ENCODE measurements at places on chromosomes 5 and 9.
A peak's percentile ranks its signal among the peaks of the same experiment; 100 is the strongest.

DNA sequence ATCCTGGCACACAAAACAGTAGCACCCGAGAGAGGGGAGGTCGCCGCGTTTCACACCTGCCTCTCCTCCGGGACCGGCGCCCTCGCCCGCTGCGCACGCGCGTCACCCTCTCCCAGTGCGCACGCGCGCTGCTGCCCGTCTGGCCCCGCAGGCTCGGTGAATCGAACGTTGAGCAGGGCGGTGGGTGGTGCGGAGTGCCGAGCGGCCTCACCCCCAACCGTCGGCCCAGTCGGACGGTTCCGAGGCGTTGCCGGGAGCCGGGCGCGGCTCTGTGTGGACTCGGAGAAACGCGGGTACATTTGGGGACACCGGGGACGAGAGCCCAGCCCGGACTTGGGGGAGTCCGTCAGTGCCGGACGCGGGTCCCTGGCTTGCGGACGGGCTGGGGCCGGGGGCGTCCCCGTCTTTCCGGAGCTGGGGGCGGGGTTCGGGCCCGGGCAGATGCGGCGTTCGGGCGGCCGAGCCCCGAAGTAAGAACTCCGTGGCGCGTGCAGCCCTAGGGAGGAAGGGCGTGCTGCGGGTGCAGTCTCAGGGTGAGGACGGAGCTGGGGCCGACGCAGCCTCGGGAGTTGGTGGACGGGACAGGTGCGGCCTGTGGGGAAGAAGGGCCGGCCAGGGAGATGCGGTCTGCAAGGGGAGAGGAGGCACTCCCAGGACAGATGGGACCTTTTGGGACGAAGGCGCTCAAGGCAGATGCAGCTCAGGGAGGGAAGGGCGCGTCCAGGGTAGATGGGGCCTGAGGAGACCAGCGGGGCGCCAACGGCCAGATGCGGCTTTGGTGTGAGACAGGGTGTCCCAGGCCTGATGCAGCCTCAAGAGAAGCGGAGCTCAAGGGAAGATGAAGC, at the start of gene POMT1:
POMT1 (plus strand) TSS at position 138 of the 845 bp plus-strand sequence. CDS start 1,301 bp downstream, outside the sequence.
- DNase-seq, result peak; percentile 79

DNA sequence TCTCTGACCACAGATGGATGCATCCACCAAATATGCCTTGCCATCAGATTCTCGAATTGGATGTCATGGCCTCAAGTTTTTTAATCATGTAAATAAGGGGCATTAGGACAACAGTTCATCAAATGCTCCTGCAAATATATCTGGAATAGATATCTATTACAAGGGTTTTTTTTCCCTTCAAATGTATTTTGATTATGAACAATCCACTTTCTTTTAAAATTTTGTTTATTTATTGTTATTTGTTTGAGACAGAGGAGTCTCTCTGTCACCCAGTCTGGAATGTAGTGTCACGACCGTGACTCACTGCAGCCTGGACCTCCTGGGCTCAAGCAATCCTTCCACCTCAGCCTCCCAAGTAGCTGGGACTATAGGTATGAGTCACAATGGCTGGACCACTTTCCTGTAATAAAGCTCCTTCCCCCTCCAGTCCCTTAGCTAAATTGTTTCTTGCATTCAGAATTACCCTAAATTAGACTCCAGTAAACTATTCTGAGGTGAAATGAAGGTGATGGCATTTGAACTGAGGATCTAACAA, 1412.1 kb downstream of the EFNA5 start:
- DNase-seq, result no peak

DNA sequence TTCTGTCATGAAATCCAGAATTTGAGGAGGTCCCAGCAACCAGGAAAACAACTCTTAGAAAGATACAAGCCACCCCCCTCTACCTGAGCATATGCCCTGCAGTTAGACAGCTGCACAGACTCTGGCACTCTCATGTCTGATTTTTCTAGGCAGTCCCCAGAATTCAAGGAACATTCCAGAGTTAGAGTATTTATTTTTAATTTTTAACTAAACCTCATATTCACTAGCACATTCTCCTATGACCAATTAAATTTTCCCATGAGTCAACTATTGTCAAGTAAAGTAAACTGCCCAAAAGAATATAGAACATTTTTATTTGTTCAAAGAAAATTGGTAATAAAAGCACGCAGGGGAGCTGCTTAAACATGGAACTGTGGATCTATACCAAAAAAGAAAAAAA, 490.5 kb upstream of the SEMA6A start:
- DNase-seq, result no peak

- no peak for DNase-seq
Measured at GRCh38 chr5:134103397-134103796, 11.1 kb upstream of the TCF7 start.

GRCh38 chr5:146025114-146025680, 80.2 kb downstream of the PLAC8L1 start:
- no peak for DNase-seq

- peak; percentile 59 for DNase-seq
Measured at GRCh38 chr9:22446589-22446949, at the start of gene DMRTA1. DMRTA1 (plus strand) TSS chr9:22446824; CDS start chr9:22447066, 242 bp downstream.

- DNase-seq, result no peak
Measured at GRCh38 chr9:115650768-115651167, 502.8 kb upstream of the PAPPA start.

- DNase-seq, result no peak
Measured at GRCh38 chr9:131589124-131589711, 43.9 kb downstream of the PRRT1B start.

- no peak for DNase-seq
Measured at GRCh38 chr5:34891981-34892380, 23.3 kb downstream of the RAD1 start.

- DNase-seq, result no peak
Measured at GRCh38 chr5:22706901-22707300, 146.2 kb downstream of the CDH12 start.

- no peak for DNase-seq
Measured at GRCh38 chr5:32434221-32434620, 10.3 kb downstream of the ZFR start.

GRCh38 chr9:81848472-81848871, 79.8 kb upstream of the SPATA31D4 start:
- DNase-seq, result no peak

DNA sequence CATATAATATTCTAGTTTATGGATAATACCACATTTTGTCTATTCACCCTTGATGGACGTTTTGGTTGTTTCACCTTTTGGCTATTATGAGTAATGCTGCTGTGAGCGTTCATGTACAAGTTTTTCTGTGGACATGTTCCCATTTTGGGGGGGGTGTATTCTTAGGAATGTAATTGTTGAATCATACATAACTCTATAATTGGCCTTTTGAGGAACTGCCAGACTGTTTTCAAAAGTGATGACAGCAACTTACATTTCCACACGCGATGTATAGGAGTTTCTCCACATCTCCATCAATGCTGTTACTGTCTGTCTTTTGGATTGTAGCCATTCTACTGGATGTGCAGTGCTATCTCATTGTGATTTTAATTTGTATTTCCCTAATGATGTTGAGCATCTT, 69.8 kb downstream of the SLC46A2 start:
- no peak for DNase-seq

GRCh38 chr5:132813599-132814502, 749 bp downstream of the SOWAHA start:
- no peak for DNase-seq

DNA sequence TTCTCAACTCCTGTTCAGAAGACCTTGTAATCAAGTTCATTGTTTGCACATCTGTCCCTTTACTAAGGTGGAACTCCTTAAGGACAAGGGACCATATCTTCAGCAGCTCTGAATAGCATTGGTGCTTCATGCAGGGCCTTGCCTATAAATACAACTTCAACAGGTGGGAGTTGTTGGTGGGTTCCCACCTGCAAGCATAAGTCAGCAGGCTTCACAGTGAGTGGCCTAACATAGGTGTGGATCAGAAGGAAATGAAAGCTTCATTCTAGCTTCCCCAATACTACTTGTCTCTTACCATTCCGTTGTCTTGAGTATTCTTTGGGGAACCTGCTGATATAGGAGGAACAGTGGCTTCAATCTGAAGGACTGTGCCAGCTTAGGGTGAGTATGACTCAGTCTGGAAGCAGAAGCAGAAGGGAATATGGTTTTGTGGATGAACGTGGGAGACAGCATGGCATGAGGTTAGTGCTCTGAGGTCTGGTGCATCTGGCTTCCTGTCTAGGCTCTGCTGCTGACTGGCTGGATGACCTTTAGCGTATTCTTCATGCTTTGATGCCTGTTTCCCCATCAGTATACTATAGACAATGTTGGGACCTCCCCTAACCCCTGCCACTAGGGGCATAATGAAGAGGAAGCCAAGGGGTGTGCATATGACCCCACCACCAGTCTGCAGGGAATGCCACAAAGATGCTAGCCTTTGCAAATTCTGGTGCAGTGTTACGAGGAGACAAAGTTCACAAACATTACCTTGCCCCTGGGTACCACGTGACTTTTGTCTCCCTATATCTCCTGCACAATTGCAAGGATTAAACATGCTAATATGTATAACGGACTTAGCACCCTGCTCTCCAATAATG, 192.3 kb downstream of the PALM2AKAP2 start:
- DNase-seq, result no peak

DNA sequence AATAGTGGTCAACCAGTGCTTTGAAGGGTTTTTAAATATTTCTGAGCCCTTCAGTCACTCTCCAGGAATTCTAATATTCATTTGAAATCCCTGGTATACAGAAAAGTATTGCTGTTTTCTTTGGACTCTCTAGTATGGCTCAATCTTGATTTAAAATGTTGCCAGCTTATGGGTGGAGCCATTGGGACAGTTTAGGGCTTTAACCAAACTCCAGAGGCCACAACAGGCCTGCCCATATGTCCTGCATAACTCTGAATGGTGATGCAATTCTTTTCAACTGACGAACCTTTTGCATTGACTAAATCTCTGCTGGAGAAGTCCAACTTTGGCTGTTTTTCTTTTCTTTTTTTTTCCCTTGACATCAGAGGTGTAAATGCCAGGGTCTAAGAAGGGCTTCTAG, 10.3 kb upstream of the ANKHD1 start:
- no peak for DNase-seq

DNA sequence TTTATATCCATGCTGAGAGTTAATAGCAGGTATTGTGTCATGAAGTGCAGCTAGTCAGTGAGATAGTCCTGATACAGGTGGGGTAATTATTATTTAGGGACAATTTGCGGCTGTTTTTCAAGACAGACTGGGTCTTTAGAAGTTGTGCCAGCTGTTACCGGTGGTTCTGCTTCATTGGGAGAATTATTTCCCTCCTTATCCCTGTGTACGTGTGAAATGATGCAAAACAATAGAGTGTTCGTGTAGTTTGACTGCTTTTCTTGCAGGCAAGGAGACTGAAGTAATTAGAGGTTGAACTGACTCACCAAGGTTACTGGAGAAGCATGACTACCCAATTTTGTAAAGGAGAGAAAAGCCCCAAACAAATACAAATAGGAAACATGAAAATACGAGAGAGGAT, 101.7 kb downstream of the ARRDC3 start:
- DNase-seq, result no peak

- DNase-seq, result no peak
Measured at GRCh38 chr5:172807766-172808311, 26.2 kb upstream of the ERGIC1 start.
